Fibroblast of lung (primary cell): ENCODE measurements at places on chromosomes 5 and 9. TPM values are rescaled to one million over a fixed set of nuclear protein-coding genes. Genes with fewer than 3 reads are reported as not detected.

ZNF883 gene
- 6.2 and 9.7 TPM in 2 replicates for total RNA-seq

EIF4E1B gene
- not detected in 2 replicates for total RNA-seq

RECK gene
- total RNA-seq = 43.1 and 98.4 TPM in 2 replicates

SEMA6A gene
- 0.17 and 0.26 TPM in 2 replicates for total RNA-seq

NOXA1 gene
- 0.66 and 0.77 TPM in 2 replicates for total RNA-seq

HSPA4 gene
- 108 and 109 TPM in 2 replicates for total RNA-seq

MOB3B gene
- total RNA-seq = under 0.01 TPM in 2 replicates

CENPK gene
- total RNA-seq = 4.9 and 7.1 TPM in 2 replicates

EPB41L4B gene
- 1.5 and 2.8 TPM in 2 replicates for total RNA-seq

ALDH1B1 gene
- 13.9 and 16.2 TPM in 2 replicates for total RNA-seq

FAM78A gene
- total RNA-seq = 0.33 and 0.51 TPM in 2 replicates

WDR31 gene
- total RNA-seq = 3.1 and 4.0 TPM in 2 replicates

ARID3C gene
- total RNA-seq = under 0.01 and 0.17 TPM in 2 replicates

TAS2R1 gene
- total RNA-seq = not detected in 2 replicates

ADAMTSL2 gene
- total RNA-seq = under 0.01 TPM in 2 replicates

GABRA6 gene
- total RNA-seq = not detected in 2 replicates

PFN3 gene
- not detected in 2 replicates for total RNA-seq

SLC36A3 gene
- not detected in 2 replicates for total RNA-seq

BOD1 gene
- total RNA-seq = 86.9 and 93.7 TPM in 2 replicates

PCDHB7 gene
- 1.0 and 1.5 TPM in 2 replicates for total RNA-seq
